ENCODE measurements at places on chromosomes 6 and 20.

DNA sequence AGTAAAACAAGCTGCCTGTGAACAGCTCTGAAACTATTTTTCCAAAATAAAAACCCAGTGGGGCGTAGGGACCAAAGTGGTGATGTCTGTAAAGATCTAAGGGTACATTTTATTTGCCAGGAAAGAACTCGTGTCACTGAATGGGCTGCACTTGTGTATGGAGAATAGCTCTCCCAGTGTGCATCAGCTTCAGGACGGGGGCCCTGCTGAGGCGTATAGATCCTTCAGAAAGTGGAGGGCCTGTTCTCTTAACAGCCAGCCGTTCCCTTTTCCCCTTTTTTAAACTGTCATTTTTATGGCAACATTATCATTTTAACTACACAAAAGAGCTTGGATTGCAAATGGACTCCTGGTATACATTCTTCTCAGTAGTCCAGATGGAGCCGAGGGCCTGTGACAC is 137.3 kb downstream of the TMEM242 start:
- no peak overlapping the region for H3K4me3 ChIP-seq
- no peaks in the 10 kb centered on the region for H3K27me3 ChIP-seq
- no peak overlapping the region for H3K27ac ChIP-seq
- H3K4me1 ChIP-seq: peaks cover 5% of the 10 kb centered on the region
- peaks cover 89% of the 10 kb centered on the region for H3K36me3 ChIP-seq
- no peak for DNase-seq

DNA sequence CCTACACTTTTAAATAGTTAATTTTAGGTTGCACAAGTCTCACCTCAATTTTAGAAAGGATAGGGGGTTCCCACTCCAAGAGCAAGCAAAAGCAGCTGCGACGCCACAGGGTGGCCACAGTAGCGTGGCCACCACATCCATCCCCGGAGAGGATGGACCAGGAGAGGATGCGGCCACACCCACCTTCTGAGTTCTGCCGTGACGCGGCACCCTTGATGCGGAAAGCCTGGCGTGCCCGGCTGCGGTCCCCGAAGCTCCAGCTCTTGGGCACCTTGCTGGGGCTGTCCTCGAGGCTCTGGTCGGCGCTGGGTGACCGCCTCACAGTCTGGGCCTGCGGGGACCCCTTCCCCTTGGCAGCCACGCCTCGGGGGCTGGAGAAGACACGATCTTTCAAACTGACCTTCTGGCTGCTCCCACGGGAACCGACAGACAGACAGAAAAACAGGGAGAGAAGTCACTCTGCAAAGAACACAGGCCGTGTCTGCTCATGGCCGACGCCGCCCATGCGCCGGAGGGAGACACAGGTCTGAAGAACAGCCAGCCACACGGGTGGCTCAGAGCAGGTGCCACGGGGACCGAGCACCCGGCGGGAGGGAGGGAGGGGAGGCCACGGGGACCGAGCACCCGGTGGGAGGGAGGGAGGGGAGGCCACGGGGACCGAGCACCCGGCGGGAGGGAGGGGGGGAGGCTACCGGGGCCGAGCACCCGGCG is 53.7 kb upstream of the CHRNA4 start:
- H3K27me3 ChIP-seq: peaks cover 6% of the 10 kb centered on the region
- DNase-seq: no peak
- peaks cover 3% of the 10 kb centered on the region for H3K4me1 ChIP-seq
- H3K27ac ChIP-seq: no peak overlapping the region
- no peaks in the 10 kb centered on the region for H3K36me3 ChIP-seq

- DNase-seq: no peak
- H3K27me3 ChIP-seq: no peaks in the 10 kb centered on the region
- H3K4me1 ChIP-seq: no peaks in the 10 kb centered on the region
Observed at GRCh38 chr6:82651845-82652335, 288.3 kb downstream of the TPBG start.

DNA sequence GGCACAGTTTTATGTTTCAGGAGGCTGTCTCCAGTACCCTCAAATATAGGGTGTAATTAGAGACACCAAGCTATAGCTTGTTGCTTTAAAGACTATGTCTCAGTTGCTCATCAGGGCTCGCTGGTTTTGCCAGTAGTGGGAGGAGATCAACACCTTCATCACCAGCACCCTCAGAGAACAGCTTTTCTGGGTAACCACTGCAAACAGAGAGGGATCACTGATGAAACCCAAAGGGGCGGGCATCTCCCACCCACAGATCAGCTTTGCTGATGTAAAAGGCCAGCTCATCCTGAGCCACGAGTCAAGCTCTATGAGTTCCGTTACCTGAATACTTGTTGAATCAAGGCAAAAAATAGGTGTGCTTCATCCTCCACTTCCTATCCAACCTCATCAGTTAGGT is 187.7 kb downstream of the AIG1 start:
- H3K36me3 ChIP-seq: no peaks in the 10 kb centered on the region
- H3K27me3 ChIP-seq: no peaks in the 10 kb centered on the region
- H3K4me1 ChIP-seq: peaks cover 3% of the 10 kb centered on the region
- H3K4me3 ChIP-seq: no peak overlapping the region
- no peak for DNase-seq

- H3K36me3 ChIP-seq: no peaks in the 10 kb centered on the region
- DNase-seq: no peak
- H3K27ac ChIP-seq: no peak overlapping the region
Observed at GRCh38 chr20:45191926-45192325, 14.9 kb upstream of the SEMG1 start.

- H3K27me3 ChIP-seq: no peaks in the 10 kb centered on the region
- no peak for DNase-seq
- no peak overlapping the region for H3K27ac ChIP-seq
- H3K4me3 ChIP-seq: no peak overlapping the region
- peaks cover 6% of the 10 kb centered on the region for H3K4me1 ChIP-seq
Observed at GRCh38 chr20:59988141-59988540, 29.9 kb downstream of the CDH26 start.

- H3K36me3 ChIP-seq: no peaks in the 10 kb centered on the region
- H3K4me1 ChIP-seq: no peaks in the 10 kb centered on the region
- DNase-seq: no peak
- no peaks in the 10 kb centered on the region for H3K27me3 ChIP-seq
- H3K4me3 ChIP-seq: no peak overlapping the region
Observed at GRCh38 chr6:56291302-56291917, 44.0 kb upstream of the COL21A1 start.

DNA sequence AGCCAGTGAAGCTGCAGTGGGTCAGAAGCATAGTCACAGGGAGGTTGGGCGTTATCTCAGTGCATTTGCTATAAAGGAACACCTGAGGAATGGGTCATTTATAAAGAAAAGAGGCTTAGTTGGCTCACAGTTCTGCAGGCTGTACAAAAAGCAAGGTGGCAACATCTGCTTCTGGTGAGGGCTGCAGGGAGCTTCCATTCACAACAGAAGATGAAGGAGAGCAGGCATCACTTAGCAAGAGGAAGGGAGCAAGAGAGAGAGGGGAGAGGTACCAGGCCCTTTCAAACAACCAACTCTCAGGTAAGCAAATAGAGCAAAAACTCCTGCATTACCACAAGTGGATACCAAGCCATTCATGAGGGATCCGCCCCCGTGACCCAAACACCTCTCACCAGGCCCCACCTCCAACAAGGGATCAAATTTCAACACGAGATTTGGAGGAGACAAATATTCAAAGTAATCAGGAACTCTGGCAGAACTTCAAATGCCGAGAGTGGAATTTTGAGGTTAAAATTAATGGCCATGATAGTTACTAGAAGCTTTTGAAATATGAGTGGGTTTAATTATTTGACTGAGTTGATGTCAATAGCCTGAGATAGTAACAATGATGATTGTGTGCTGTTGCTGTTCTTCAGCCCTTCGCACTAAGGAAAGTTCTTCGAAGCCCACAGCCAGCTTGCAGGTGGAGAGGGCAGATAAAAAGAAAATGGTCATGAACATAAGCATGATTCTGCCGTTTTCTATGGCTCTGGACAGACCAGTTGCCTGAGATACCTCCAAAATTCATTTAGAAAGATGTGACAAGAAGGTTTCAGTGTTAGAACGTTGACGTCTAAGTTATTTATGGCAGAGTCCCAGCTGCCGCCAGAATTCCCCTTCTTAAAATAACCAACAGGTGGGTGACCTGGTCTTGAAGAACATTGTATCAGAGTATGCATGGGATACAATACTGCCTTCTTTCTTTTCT is 55.3 kb upstream of the ADTRP start:
- no peaks in the 10 kb centered on the region for H3K27me3 ChIP-seq
- DNase-seq: no peak
- no peaks in the 10 kb centered on the region for H3K4me1 ChIP-seq
- no peak overlapping the region for H3K4me3 ChIP-seq
- H3K36me3 ChIP-seq: no peaks in the 10 kb centered on the region

DNA sequence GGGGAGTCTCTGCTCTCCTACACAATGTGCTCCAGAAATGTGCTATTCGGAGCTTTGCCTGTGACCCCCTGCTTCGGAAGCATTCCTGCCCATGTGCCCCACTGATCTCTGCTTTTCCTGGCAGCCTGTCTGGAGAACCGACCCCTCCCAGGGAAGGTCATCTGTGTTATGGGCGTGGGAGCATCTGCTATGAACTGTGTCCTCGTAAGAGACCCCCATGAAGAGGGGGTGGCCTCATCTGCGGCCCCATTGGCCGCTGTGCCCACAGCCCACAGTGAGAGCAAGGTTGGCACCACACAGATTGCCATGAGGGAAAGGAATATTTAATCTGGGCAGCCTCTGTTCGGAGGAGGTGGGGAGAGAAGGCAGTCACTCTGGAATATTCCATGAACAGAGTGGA is 32.7 kb upstream of the IRF4 start:
- no peaks in the 10 kb centered on the region for H3K27me3 ChIP-seq
- no peak overlapping the region for H3K4me3 ChIP-seq
- H3K27ac ChIP-seq: no peak overlapping the region
- H3K36me3 ChIP-seq: no peaks in the 10 kb centered on the region

GRCh38 chr20:34988191-34988540 is 32.5 kb downstream of the MYH7B start:
- no peak for DNase-seq
- H3K27me3 ChIP-seq: peaks cover 31% of the 10 kb centered on the region
- H3K4me1 ChIP-seq: peaks cover 6% of the 10 kb centered on the region
- H3K36me3 ChIP-seq: peaks cover 9% of the 10 kb centered on the region

DNA sequence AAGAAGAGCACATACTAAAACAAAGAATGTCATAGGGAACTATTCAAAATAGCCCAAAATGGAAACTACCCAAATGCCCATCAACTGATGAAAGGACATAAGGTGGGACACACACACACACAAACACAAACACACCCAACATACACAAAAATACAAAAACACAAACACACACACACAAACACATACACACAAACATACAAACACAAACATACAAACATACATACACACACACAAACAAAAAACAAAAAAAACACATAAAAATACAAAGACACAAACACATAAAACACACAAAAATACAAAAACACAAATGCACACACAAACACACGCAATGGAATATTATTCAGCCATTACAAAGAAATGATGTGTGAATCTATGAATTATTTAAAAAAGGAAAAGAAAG is 203.6 kb downstream of the ERMARD start:
- no peaks in the 10 kb centered on the region for H3K36me3 ChIP-seq
- H3K27ac ChIP-seq: no peak overlapping the region
- no peak overlapping the region for H3K4me3 ChIP-seq
- H3K4me1 ChIP-seq: peaks cover 3% of the 10 kb centered on the region
- DNase-seq: no peak

- H3K27me3 ChIP-seq: no peaks in the 10 kb centered on the region
- H3K27ac ChIP-seq: no peak overlapping the region
- H3K36me3 ChIP-seq: peaks cover 66% of the 10 kb centered on the region
- no peak overlapping the region for H3K4me3 ChIP-seq
Observed at GRCh38 chr6:35056952-35057351, 84.2 kb downstream of the TCP11 start.

DNA sequence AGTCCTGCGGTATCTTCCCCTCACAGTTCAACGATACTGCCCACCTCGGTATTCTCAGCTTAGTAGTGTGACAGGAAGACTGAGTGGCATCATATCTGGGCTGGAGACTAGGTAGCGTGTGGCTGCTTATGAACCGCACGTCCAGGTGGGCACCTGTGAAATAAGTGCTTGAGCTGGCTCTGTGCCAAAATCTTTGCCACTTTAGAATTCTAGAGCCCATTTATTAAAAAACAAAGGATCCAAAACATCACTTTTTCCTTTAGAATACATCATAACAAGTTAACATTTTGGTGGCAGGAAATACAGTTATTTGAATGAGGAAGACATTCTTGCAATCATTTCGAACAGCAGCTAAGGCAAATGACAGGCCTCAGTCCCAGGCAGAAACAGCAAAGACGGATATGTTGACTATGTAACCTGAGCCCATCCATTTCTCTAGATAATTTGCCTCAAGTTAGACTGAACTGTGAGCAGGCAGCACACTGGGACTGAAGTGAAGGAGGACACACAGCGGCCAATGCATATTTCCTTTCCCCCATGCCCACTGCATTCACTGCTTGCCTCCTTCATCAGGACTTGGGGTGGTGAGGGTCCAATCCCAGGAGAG is 136.6 kb downstream of the GMDS start:
- H3K4me3 ChIP-seq: no peak overlapping the region
- H3K27ac ChIP-seq: no peak overlapping the region
- no peak for DNase-seq
- H3K4me1 ChIP-seq: peaks cover 3% of the 10 kb centered on the region

GRCh38 chr6:13990796-13991195 is 66.0 kb downstream of the RNF182 start:
- no peaks in the 10 kb centered on the region for H3K36me3 ChIP-seq
- H3K4me1 ChIP-seq: peaks cover 1% of the 10 kb centered on the region
- H3K27me3 ChIP-seq: no peaks in the 10 kb centered on the region
- no peak overlapping the region for H3K27ac ChIP-seq
- H3K4me3 ChIP-seq: no peak overlapping the region
- DNase-seq: peak; percentile 26

- peak overlapping the region; percentile 76 for H3K4me3 ChIP-seq
- H3K27ac ChIP-seq: no peak overlapping the region
- no peaks in the 10 kb centered on the region for H3K4me1 ChIP-seq
- H3K36me3 ChIP-seq: no peaks in the 10 kb centered on the region
- DNase-seq: peak; percentile 73
Observed at GRCh38 chr6:26607434-26608230, 10.9 kb downstream of the ABT1 start.

GRCh38 chr6:17156112-17156921 is 54.5 kb downstream of the STMND1 start:
- no peaks in the 10 kb centered on the region for H3K36me3 ChIP-seq
- no peak overlapping the region for H3K27ac ChIP-seq
- peaks cover 5% of the 10 kb centered on the region for H3K27me3 ChIP-seq
- peaks cover 4% of the 10 kb centered on the region for H3K4me1 ChIP-seq
- H3K4me3 ChIP-seq: no peak overlapping the region
- DNase-seq: peak; percentile 79

DNA sequence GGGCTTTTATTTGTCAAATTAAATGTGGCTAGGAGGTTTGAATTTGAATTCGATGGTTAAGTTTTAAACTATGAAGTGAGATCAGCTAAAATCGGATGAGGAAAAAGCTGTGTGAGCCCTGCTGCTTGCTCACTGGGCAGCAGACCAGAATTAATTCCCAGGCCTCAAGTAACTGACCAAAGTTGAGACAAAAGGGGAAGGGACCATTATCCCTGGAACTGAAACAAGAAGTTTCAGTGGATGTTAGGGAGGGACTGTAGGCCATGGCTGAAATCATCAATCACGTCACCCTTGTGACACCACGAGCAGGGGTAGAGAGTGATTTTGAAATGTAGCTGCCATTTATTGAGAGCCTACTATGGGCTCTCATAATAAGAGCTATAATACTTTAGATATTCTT is 7.0 kb upstream of the PRSS35 start:
- no peak for DNase-seq
- H3K4me3 ChIP-seq: no peak overlapping the region
- H3K27ac ChIP-seq: no peak overlapping the region

GRCh38 chr20:38894091-38894847 is 31.9 kb upstream of the FAM83D start:
- H3K27me3 ChIP-seq: peaks cover 49% of the 10 kb centered on the region
- H3K27ac ChIP-seq: no peak overlapping the region
- no peak for DNase-seq
- no peak overlapping the region for H3K4me3 ChIP-seq
- no peaks in the 10 kb centered on the region for H3K36me3 ChIP-seq
